Tongue (tissue), 3 donors: ENCODE measurements at places on chromosomes 12 and 14.
A peak's percentile ranks its signal among the peaks of the same experiment; 100 is the strongest.

DNA sequence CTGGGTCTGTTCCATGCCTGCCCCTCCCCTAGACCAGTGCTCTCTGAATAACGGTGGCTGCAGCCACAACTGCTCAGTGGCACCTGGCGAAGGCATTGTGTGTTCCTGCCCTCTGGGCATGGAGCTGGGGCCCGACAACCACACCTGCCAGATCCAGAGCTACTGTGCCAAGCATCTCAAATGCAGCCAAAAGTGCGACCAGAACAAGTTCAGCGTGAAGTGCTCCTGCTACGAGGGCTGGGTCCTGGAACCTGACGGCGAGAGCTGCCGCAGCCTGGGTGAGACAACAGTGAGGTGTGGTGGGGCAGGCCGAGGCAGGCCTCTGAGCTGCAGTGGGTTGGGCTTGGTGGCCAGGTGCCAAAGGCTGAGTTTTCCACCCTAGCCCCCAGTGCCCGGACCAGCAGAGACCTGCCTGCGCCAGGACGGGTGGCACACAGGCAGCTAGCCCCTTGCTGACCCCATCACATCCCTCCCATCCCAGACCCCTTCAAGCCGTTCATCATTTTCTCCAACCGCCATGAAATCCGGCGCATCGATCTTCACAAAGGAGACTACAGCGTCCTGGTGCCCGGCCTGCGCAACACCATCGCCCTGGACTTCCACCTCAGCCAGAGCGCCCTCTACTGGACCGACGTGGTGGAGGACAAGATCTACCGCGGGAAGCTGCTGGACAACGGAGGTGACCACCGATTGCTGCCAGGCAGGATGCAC lies 28.2 kb upstream of the LRP1-AS start:
- peak; percentile 80 for DNase-seq

DNA sequence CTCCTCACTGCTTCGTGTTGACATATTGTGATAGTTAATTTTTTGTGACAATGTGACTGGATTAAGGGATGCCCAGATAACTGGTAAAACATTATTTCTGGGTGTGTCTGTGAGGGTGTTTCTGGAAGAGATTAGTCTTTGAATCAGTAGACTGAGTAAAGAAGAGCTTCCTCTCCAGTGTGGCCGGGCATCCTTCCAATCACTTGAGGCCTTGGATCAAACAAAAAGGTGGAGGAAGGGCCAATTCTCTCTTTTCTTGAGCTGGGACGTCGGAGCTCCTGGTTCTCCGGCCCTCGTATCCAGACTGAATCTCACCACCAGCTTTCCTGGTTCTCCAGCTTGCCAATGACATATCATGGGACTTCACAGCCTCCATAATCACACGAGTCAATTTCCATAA lies 240.4 kb downstream of the CHST11 start:
- DNase-seq, result no peak

DNA sequence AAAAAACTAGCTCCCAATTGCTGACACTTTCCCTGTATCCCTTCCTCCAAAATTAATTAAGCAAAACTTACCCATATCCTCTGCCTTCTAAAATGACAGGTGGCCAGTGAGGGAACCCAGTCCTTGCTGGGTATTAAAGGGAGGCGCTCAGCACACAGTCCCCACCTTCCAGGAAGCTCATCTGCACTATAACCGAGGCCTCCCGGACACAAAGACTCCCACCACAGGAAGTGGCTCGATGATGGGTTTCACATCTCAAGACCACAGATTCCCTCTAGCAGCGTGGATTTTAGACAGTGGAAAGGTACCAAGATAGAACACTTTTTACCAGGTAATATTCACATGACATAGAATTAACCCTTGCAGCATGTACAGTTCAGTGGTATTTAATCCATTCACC lies 126.8 kb upstream of the NCOR2 start:
- DNase-seq, result no peak

GRCh38 chr12:116006141-116006540 lies 271.4 kb downstream of the MED13L start:
- no peak for DNase-seq

- no peak for DNase-seq
These were observed 123.8 kb downstream of the NPAS3 start for GRCh38 chr14:33062476-33062875.

DNA sequence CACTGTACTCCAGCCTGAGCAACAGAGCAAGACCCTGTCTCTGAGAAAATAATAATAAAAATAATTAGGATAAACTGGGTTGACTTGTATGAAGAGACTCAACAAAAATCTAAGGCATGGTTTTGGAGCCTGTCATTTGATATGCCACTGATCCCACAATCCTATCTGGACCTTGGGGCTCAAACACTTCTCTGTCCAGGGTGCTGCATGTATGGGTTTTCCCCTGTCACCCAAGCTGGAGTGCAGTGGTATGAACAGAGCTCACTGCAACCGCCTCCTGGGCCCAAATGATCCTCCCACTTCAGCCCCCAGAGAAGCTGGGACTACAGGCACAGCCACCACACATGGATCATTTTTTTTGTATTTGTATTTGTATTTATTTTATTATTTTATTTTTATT lies 5.3 kb upstream of the VSIG10 start:
- no peak for DNase-seq

GRCh38 chr12:104462931-104463339 lies 6.2 kb downstream of the CHST11 start:
- no peak for DNase-seq

GRCh38 chr14:54267172-54267571 lies 129.6 kb upstream of the CDKN3 start:
- DNase-seq, result no peak

DNA sequence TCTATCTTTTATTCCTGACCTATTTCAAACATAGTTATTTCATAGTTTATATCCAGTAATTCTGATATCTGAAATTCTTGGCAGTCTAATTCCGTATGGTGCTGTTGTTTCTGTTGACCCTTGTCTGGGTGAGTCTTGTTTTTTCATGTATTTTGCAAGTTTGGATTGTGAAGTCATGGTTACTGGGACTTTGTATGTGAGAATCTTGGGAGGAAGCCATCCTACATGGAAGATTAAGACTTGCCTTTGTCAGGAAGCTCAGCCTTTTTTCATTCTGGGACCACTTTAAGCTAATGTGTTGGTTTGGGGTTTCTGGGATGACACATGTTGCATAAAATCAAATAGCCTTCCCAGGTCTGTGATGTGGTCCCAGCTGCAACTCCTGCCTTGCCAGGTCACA lies 191.6 kb upstream of the E2F7 start:
- DNase-seq, result peak; percentile 24

GRCh38 chr12:106317406-106318082 lies 15.0 kb downstream of the TCP11L2 start:
- DNase-seq, result no peak

DNA sequence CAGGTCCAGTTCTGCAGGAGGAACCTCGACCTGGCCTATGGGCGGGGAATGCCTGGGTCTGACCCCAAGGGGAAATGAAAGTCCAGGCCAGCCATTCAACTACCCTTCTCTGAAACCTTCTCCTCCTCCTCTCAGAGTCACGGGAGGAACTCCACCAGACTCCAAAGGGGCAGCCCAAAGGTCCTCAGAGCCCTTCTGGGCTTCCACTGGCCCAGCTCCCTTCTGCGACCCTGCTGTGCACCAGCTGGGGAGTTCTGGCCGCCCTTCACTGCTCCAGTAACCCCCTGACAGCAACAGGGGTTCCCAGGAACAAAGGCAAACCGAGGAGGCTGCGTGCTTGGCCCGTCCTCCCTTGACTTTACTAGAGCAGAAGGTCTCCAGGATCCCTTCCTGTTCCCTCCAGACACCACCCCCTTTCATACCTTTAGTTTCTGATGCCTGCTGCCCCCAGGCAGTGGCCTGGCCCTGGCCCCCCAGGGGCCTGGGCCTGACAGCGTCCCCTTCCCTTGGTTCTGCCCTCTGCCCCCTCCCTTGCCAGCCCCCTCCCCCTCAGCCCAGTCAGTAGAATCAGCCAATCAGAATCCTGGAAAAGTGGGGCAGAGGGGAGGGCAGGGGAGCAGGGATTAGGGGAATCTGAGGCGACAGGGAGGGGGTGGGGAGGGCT lies 850 bp upstream of the ZNF385A start:
- peak; percentile 52 for DNase-seq

- peak; percentile 74 for DNase-seq
These were observed 481.4 kb upstream of the TMEM132C start for GRCh38 chr12:127785540-127785939.

DNA sequence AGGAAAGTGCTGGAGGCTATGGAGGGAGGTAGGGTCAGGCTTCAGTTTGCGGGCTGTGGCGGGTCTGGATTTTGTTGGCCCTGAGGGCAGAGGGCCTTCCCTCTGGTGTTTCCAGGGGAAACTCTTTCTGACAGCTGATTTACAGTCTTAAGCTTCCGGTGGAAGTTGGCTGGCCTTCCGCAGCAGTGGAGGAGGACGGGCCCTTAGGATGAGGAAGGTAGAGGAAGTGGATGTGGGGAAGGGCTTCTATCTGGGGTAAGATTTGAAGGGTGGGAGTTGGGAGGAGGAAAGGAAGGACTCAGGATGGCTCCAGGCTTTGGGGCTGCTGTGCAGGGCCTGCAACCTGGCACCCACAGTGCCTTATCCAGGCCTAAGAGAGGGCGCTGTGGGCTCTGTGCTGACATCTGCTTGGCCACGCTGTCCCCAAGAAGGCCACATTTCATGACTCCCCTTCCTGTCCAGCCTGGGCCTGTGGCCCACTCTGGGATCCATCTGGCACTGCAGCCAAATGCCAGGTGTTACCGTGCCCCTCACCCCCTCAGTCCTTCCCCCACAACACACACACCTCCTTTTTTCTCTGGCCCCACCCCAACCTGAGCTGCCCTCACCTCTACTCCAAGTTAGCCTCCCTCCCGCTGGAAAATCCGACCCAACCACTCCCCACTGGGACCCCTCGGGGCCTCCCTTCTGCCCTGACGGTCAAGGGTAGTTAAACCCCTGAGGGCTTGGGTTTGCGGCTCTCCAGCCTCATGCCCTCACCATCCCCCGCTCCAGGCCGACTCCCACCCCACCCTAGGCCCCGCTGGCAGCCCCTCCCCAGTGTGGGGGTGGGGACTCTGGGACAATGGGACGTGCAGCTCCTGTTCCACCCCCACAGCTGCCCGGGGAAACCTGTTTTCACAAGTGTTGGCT lies 7.7 kb upstream of the PPP1R13B start:
- DNase-seq, result peak; percentile 88

DNA sequence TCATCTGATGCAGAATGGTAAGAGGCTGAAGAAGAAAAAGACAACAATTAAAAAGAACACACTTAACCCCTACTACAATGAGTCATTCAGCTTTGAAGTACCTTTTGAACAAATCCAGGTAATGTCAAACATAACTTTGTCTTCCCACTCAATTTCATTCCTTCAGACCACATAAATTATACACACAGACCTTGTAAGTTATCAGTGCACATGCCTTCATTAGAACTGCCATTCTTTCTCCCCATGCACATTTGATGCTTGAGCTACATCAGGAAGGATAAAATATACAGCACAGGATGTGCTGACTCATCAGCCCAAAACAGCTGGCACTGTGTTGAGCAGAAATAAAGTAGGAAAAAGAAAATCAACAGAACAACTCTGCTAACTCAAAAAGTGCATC lies 246.7 kb downstream of the PAWR start:
- DNase-seq, result no peak
